ENCODE measurements at places on chromosomes 7 and 10.

- DNase-seq: no peak
These were observed 110.7 kb downstream of the INPP5A start for GRCh38 chr10:132648072-132648850.

- no peak for DNase-seq
These were observed 58.8 kb upstream of the ADCY1 start for GRCh38 chr7:45515346-45515745.

- DNase-seq: no peak
These were observed 11.3 kb upstream of the TSPAN15 start for GRCh38 chr10:69439813-69440506.

DNA sequence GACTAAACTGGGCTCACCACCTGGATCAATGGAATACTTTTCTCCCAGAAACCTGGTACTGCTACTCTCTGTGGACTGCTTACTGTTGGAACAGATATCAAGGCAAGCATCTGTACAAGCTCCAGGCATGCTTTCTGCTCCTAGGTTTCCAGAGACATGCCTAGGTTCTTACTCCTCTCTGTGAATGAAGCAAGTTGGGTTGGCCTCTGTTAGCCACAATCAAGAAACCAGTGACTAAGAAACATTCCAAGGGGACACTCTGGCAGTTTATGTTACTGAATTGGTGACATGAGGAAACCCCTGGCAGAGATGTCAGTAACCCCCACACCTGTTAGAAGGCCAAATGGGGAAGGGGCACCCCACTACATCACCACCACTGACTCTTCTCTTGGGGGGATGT lies 121.9 kb downstream of the GFRA1 start:
- no peak for DNase-seq

DNA sequence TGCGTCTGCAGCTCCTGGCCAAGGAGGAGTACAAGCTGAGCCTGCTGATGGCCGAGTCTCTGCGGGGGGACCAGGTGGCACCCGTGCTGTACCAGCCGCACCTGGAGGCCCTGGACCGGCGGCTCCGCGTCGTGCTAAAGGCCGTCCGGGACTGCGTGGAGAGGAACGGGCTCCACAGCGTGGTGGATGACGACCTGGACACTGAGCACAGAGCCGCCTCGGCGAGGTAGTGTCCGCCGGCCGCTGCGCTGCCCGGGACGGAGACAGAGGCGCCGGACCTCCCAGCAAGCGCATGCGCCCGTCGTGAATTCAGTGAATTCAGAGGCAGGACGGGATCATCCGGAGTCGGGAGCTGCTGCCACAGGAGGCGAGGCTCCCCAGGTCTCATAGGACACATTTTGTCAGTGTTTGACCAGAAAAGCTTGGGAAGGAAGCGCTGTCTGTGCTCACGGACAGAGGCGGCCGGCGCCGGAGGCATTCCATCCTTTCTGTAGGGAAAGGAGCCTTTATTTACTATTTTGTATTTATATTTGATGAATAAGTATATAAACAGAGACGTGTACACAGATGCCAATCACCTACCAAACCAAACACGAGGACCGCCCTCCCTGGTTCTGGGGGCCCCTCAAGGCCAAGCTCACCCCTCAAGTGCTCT lies 30.1 kb upstream of the FOXL3 start:
- DNase-seq: no peak

DNA sequence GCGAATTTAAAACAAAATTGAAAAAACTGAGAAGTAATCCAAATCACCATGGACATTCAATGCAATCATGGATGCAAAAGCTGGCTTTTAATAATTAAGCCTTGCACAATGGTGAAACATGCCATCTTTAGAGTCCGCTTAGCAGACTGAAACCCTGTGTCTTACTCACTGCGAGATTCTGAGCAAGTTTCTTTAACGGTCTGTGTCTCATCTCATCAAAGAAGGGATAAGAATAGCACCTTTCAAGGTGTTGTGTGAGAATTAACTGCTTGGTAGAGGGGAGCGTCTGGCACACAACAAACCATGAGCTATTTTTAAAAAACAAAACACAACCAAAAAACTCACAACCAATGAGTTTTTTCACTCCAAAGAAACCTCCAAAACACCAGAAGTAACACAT lies 21.4 kb downstream of the ACBD7 start:
- DNase-seq: no peak

DNA sequence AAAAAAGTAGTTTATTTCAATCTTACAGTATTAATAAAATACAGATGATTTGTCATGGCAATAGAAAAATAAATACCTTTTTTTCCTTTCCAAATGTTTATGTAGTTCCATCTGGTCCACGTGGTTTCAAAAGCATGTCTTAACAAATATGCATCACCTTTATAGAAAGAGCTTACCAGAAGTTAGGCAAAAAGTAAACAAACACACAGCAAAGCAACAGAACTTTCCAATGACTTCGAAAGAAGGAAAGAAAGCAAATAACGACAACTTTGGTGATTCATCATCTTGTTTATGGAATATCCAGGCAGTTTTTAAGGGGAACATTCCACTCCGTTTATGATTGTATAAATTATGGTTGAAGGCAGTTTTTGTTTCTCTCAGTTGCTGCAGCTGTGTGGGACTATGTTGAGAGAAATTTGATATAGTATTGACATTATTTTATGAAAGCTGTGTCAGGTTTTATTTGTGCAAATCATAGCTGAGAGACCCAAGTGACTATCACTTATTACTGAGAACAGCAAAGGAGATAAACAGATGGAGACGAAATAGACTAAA lies 203.1 kb downstream of the CDC14C start:
- no peak for DNase-seq

- DNase-seq: no peak
These were observed 4.1 kb downstream of the ABLIM1 start for GRCh38 chr10:114653926-114654325.

DNA sequence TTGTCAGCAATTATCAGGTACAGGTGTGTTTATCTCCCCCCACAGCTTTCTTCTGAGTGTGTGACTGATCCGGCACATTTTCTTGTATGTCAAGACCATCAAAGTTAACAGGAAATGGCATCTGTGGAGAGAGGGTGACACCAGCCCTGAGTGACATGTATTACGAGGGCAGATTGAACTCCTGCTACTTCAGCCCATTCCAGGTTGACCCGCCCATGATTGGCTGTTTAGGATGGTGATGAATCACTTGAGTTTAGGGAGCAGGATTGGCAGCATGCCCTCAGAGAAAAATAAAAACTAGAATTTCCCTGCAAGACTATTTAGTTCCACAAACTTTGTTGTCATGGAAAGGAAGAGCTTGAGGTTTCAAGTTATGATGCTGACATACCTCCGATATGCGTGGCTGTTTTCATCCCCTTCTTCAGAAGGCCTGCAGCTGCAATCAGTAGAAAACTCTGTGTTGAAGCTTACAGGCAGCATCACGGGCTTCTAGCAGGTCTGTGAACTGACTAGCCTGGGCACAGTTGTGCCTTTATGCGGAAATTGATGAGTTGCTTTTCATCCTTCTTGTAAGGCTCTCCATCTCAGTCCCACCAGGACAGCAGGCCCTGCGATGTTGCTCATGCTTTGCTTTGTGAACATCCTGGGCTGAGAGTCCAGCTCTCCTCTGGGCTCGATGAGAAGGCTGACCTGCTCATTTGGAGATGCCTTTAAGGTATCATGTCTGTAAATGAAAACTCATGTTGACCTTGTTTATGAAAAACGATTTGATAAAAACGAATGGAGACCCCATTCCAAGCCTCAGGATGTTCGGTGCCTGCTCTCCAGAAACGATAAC lies 8.0 kb upstream of the CELF2 start:
- DNase-seq: no peak

DNA sequence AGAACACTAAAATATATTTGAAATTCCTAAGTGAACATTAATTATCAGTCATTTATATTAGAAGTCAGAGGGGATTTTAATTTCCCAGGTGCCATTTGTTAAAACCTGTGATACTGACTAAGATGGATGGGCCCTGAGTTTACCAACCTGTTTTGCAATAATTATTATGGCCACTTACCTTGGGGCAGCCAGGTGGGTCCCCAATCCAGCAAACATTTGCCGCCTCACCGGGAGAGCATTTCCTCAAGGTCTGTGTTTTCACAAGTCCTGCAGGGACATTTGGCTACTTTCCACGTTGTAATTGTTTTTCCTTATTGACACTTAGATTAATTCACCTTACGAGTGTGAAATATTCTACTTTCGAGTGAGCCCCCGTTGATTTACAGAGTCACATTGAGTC lies 251.2 kb upstream of the PPP2R2D start:
- no peak for DNase-seq

GRCh38 chr10:33025039-33025438 lies 67.0 kb upstream of the ITGB1 start:
- DNase-seq: no peak

DNA sequence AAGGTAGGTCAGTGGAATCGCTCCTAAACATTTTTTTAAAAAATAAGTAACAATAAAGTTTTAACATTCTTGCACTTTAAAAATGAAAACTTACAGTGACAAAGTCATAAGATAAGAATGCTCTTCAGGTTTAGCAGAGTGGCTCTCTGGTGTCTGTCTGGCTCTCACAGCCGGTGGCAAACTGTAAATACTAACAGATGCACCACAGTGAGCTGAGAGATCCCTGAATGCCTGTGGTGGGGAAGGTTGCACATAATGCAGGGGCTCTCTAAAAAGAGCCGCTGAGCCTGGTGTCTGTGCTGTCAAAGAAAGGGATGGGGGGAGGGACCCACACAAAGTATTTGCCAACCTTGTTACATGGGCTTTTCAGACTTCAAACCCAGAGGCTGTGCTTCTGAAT lies 498.3 kb downstream of the CCSER2 start:
- no peak for DNase-seq

- no peak for DNase-seq
These were observed 48.1 kb upstream of the TES start for GRCh38 chr7:116162254-116162653.

DNA sequence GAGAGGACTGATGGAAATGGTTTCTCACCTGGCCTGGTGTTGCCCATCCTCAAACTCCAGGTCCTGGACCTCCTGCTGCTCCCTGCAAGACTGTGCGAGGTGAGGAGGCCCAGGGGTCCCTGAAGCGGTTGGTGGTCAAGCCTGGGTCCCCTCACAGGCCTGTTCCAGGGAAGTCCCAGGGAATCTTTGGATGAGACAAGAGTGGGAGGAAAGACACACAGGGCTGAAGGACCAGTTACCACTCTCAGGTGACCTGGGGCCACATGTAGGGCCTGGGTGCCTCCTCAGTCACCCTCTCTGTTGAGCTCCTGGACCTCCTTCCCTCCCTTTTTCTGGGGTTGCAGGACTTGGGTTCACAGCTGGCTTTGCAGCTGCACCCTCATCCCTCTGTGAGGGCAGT lies 42.6 kb upstream of the CXCL12 start:
- DNase-seq: no peak

DNA sequence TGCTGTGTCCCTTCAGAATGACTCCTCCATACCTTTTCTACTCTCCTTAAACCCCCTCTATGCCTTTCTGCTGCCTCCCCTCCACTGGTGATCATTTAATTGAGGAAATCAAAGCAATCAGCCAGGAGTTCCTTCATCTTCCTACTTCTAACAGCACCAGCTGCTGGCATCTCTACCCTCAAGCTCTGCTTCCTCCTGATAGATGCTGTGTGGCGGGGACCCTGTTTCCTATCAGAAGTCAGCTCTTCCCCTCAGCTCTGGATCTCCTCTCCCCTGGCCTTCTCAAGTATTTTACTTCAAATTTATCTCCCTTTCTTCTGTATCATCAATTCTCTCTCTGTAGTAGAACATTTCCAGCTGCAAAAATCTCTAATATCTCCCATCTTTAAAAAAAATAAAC lies 183.7 kb downstream of the ELMO1 start:
- DNase-seq: no peak

DNA sequence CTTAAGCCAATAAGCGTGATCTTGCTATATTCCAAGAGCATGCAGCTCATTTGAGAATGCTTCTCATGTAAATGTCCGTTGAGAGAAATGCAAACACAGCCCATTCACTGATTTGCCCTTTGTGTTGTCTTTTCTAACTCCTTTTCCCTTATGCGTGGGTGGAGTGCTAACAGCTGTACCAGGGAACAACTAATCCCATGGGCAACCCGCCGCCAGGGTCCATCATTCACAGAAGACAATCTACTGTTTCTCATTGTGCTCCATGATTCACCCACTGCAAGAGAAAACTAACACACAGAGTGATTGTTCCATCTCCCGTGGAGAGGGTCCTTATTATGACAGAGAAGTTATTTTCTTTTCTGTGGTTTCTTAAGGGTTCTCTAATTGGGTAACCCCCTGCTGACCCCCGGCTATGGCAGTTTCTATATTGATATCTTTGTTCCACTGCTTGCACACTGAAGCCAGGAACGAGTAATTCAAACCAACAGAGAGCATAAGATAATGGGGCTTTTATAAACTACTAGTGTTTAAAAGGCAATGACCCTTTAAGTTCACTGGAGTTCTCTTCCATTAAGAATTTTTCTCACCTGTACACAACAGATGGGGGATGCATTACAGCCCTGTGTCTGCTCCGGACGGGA lies 298.7 kb downstream of the BAMBI start:
- DNase-seq: no peak

GRCh38 chr10:64574371-64574770 lies 1053.2 kb downstream of the REEP3 start:
- DNase-seq: no peak

DNA sequence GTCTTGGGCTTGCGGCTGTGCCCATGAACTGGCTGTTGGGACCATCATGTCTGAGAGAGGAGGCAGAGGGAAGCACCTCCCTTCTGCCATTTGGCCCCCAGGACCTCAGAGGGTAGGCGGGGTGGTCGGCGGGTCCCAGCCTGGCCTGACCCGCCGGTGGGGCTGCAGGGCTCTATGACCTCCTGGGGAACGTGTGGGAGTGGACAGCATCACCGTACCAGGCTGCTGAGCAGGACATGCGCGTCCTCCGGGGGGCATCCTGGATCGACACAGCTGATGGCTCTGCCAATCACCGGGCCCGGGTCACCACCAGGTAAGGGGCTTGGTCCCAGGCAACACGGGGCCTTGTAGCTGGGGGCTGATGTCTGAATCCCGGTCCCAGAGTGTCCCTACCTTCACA lies 14.1 kb downstream of the SUMF2 start:
- no peak for DNase-seq

- no peak for DNase-seq
These were observed 172.8 kb upstream of the CTBP2 start for GRCh38 chr10:125333209-125333591.

DNA sequence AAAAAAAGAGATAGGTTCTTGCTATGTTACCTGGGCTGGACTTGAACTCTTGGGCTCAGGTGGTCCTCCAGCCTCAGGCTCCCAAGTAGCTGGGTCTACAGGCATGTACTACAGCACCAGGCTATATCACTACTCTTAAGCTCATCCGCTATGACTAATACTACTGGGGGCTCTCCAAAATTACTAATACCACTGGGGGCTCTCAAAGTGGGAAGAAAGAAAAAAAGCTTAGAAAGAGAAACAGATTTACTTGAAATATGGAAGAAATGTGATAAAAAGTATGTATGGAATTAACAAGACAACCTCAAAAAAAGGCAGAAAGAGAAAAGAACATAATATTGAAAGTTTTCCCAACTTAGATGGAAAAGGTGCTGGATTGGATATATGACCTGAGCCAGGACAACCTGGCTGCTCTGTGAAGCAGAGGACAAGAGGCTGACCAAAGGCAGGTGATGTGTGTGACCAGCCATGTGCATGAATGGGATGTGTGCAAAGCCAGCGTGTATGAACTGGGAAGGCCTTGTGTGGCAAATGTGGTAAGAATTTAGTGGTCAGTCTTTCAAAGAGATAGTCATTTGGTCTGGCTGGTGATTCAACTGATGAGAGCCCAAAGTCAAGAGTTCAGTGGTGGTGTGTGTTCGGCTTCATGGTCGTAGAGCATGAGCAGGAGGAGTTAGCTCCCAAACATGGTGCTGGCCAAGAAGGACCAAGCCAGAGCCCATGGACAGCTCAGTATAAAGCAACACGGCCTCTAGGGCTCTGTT lies 232.4 kb upstream of the KLF14 start:
- no peak for DNase-seq

Data from stimulated activated naive CD4-positive, alpha-beta T cell treated with Interleukin-2 at 50 U/mL for 16 hours (primary cell).